ENCODE measurements at places on chromosomes 5 and 9.

GRCh38 chr5:34550247-34550646 lies 105.9 kb upstream of the RAI14 start:
- DNase-seq = no peak

DNA sequence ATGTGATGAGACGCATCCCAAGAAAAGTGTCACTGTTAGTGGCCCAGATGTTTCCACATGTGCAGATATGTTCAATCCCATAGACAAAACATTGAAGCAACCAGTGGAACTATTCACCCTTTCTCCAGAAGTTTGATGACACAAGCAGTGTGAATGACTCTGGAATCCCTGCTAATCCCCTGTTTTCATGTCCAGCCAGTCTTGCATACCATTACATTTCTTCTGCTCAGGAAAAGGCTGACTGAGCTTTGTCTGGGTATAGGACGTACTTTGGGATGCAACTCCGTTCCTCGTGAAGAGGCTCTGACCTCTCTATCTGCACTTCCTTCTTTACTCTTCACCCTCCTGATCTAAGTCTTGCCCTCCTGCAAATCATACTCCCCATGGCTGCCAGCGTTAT lies 172.4 kb downstream of the NTRK2 start:
- DNase-seq = no peak

DNA sequence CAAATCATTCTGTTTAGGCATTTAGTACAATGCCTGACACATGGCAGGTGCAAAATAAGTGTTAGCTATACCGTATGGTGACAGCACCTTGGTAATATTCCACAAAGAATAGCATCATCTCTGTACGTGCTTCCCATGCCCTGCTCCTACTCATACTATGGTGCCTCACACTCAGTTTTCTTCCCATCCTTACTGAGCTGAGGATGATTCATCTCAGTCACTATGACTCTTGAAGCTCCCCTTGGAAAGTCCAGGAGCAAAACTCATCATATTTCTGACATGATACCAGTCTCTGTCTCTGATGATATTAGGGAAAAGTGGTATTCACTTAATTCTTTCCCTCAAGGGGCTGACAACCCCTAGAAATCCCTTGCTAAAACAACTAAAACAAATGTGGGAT lies 423.3 kb downstream of the EFNA5 start:
- DNase-seq = no peak

GRCh38 chr5:80852331-80853245 lies 107.6 kb upstream of the RASGRF2 start:
- DNase-seq = no peak

GRCh38 chr5:11477786-11478185 lies 426.5 kb downstream of the CTNND2 start:
- DNase-seq = no peak

Measured in frontal cortex (tissue), 4 donors.